Amniotic stem cell (primary cell): ENCODE measurements at places on chromosomes 16 and 17.
A peak's percentile ranks its signal among the peaks of the same experiment; 100 is the strongest.

DNA sequence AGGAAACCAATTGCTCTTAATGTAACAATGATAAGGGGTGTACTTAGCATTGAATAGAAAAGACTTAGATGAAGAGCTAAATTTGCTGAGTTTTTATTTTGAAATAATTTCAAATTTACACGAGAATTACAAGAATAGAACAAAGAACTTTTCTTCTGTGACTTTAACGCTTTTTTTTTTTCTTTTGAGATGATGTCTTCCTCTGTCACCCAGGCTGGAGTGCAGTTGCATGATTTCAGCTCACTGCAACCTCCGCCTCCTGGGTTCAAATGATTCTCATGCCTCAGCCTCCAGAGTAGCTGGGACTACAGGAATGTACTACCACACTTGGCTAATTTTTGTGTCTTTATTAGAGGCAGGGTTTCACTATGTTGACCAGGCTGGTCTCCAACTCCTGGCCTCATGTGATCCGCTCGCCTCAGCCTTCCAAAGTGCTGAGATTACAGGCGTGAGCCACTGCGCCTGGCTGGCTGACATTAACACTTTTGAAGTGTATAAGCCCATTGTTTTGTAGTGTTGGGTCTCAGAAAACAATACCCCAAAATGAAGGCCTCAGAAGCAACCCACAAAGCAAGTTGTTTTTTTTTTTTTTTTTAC lies 2.1 kb downstream of the TEN1 start:
- no peak for DNase-seq

- DNase-seq, result no peak
Observed at GRCh38 chr17:67582673-67583081, 135.1 kb upstream of the NOL11 start.

DNA sequence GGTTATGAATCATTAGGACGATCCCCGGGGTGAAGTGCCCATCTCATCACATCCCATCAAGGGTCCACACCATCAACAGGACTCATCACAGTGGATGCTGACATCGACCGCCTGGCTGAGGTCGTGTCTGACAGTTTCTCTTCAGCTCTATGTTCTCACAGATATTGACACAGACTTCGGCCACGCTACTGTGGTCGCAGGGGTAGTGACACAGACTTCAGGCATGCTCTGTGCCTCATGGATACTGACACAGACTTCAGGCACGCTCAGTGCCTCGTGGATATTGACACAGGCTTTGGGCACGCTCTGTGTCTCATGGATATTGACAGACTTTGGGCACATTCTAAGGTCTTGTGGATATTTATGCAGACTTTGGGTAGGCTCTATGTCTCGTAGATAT lies 50.1 kb downstream of the KLHDC4 start:
- no peak for DNase-seq

DNA sequence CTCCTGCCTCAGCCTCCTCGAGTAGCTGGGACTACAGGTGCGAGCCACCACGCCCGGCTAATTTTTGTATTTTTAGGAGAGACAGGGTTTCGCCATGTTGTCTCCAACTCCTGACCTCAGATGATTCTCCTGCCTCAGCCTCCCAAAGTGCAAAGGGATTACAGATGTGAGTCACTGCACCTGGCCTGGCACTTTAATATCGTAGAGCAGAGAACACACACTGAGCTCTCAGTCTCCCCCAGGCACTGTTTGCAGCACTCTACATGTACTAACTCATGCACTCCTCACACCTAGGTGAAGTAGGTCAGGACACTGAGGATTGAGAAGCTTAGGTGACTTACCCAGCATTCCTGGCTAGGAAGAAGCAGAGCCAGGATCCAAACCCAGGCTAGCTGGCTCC lies 15.0 kb downstream of the C17orf100 start:
- DNase-seq, result no peak

DNA sequence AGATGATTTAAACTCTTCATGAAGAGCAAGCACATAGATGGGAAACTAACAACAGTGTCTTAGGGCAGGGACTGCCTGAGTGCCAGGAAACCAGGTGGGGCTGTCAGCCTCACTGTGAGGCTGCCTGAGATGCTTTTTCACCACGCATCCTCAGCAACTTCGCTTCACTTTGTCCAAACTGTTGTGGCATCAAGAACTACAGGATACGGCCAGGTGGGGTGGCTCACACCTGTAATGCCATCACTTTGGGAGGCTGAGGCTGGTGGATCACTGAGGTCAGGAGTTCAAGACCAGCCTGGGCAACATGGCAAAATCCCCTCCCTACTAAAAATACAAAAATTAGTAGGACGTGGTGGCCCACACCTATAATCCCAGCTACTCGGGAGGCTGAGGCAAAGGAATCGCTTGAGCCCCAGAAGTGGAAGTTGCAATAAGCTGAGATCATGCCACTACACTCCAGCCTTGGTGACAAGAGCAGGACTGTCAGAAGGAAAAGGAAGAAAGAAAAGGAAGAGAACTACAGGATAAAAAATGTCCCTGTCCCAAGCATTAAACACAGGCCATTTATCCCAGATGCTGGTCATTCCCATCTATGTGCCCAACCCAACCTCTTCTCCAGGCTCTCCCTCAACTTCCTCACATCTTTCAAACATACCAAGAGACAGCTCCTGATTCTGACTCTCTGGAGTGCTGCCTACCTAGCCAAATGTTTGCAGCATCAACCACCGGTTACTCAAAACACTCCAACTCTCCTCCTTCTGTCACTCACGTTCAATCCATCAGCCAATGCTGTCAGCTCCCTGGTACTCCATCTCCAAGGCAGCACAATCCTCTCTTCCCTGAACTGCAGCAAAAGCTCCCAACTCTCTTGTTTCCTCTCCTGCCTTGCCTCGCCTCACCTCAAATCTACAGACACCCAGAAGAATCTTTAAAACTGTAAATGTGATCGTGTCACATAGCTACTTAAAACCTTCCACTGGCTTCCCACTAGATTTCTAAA lies 1.6 kb downstream of the EIF4A3 start:
- no peak for DNase-seq

DNA sequence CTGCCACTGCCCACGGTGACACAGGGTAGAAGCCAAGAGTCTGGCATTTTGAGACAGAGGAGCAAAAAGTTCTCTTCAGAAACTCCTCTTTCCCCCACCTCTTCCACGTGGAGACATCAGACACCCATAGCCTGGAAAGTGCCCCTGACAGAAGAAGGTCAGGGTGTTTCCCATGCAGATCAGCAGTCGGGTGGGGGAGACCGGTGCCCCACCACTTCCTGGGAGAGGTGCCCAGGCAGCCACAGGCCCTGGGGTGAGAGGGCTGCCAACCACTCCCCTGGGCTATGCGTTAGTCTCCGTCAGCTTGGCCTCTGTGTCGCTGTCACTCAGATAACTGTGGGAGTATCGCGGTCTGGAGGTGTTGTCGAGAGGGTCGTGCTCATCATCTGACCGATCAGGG lies 31.5 kb downstream of the PIPOX start:
- DNase-seq, result no peak

DNA sequence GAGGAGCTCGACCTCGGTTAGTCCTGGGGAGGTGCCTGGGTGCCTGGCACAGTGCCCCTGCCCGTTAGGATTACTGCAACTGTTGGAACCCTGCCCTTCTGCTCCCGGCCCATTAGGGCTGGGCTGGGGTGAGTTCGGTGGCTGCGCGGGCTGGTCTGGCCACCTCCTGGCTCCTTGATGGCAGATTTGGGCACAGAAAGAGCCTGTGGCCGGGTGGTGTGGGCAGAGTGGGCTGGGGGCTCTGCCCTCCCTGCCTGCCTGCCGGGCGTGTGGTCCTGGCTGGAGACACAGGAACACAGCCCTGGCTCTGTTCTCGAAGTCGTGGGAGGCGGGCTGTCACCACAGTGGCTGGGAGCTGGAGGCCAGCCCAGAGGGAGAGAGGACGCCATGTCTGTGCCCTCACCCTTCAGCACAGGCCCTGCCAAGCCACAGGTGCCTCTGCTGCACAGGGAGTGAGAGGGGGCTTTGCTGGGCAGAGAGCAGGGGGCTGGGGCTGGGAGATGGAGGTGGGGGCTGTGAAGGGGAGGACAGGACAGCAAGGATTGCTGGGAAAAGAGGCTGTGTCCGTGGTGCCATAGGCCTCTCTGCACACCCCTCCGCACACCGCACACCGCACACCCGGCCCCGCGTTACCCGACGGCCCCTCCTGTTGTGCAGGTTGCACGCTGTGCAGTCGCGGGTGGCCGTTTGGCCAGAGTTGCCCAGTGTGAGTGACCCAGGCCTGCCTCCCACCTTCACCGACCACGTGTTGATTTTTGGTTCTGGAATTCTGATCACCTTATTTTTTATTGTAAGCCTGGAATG lies 236.6 kb upstream of the GSE1 start:
- no peak for DNase-seq

- peak; percentile 44 for DNase-seq
Observed at GRCh38 chr16:85306071-85306792, 194.0 kb upstream of the CIBAR2 start.

DNA sequence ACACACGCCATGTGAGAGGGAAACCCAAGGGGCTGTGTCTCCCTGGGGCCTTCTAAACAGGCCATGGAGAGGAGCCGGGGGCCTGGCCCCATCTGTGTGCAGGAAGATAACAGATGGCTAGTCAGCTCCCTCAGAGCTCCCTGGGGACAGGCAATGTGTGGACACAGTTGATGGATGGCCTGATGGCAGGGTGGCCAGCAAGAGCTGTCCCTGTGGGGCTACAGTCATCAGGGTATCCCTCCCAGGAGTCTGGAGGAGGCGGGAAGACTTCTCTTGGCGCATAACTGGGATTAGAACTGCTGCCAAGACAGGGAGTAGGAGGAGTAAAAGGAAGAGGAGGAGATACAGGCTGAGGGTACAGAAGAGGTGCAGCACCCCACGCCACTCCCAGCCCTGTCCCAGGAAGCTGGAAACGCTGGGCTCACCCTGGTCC lies 17.3 kb downstream of the MYO18A start:
- DNase-seq, result no peak

- no peak for DNase-seq
Observed at GRCh38 chr17:44568945-44569858, 11.9 kb downstream of the FZD2 start.

DNA sequence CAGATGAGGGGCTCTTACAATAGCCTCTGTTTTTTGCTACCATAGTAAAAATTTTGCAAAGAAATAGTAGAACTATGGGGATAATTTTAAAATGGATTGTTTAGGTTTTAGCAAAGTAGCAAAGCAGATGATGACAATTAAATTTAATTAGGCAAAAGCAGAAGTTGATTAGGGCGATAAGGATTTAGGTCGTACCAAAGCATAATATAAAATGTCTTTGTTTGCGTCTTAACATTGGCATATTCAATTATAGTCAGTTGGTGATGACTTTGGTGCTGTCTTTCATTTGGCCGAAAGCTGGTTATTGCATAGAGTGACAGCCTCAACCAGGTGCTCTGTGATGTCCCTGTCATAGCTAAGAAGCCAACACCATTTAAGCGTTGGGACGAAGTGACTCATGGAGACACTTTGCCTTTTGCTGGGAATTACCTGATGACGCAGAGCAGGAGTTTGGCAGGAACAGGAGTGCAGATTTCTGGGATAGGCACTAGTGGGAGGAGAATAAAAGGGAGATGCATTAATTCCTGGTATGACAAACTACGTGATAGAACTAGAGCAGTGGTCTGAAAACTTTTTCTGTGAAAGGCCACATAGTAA lies 38.3 kb downstream of the MAP2K6 start:
- no peak for DNase-seq

GRCh38 chr16:49708491-49708890 lies 147.4 kb downstream of the ZNF423 start:
- DNase-seq, result no peak

- DNase-seq, result no peak
Observed at GRCh38 chr16:80610481-80611156, 69.8 kb downstream of the DYNLRB2 start.

DNA sequence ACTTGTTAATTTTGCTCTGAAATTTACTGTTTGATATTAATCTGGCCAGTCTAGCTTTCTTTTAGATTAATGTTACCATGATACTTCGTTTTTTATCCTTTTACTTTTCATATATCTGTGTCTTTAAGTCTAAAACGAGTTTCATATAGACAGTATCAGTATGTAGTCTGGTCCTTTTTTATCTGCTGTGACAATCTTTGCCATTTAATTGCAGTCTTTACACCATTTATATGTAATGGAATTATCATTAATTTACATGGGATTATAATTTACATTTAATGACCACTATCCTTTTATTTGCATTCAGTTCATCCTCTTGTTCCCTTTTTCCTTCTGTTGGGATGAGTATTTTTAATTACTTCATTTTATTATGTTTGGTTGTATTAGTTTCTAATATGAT lies 243.5 kb downstream of the PRKCA start:
- no peak for DNase-seq

GRCh38 chr17:28854457-28855335 lies at the start of gene ERAL1:
Gene ERAL1, plus strand, starts transcription at chr17:28855016. Its CDS starts 19 bp downstream, at chr17:28855035.
- DNase-seq, result peak; percentile 82

DNA sequence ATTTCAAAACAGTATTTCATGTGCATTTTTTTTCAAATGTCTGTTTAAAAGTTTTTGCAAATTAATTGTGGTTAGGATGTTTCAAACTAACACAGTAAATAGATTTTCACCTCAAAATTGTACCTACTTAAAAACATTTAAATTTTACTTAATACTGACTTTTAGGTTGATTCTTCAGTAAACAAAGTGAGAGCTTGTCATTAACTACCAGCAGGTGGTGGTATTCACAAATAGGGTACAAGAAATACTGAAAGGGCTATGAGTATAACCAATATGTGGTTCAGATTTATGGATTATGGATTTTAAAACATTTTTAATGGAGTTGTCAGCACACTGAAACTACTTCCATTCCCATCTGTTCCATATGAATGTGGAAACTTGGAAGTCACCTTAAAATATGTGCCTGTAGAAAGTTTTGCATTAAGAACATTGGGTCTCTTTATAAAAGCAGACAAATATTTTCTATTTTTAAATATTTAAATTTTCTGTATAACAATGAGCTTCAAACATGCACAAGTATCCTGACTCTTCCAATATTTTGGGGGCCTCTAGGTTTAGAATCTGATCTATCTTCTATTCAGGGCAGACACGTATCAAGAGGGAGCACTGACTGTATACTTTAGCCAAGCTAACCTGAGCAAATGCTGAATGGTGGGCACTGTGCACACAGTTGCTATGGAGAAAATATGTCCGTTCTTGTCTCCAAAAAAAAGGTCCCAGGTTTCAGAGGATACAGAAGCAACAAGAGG lies 155.6 kb downstream of the SNX11 start:
- no peak for DNase-seq
